ENCODE measurements at places on chromosomes 2 and 18.

DNA sequence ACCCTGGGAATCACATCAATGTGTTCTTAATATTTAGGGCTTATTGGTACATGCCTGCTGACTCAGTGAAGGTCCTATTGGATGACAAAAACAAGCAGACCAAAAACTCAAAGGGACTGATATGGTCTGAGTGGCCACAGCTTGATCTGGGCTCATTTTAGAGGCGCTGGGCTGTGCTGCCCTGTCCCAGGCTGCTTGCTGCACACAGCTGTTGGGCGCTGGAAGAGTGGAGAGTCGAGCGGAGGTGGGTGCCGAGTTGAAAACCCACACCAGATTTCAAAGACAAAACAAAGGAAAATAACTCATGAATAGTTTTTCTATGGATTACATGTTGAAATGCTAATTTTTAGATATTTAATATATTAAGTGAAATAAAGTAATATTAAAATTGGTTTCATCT lies 68.5 kb downstream of the LONRF2 start:
- no peak for DNase-seq

- DNase-seq: no peak
Measured at GRCh38 chr18:75249672-75250470, 39.3 kb downstream of the TSHZ1 start.

GRCh38 chr2:24577481-24577880 lies 86.4 kb downstream of the NCOA1 start:
- no peak for DNase-seq

DNA sequence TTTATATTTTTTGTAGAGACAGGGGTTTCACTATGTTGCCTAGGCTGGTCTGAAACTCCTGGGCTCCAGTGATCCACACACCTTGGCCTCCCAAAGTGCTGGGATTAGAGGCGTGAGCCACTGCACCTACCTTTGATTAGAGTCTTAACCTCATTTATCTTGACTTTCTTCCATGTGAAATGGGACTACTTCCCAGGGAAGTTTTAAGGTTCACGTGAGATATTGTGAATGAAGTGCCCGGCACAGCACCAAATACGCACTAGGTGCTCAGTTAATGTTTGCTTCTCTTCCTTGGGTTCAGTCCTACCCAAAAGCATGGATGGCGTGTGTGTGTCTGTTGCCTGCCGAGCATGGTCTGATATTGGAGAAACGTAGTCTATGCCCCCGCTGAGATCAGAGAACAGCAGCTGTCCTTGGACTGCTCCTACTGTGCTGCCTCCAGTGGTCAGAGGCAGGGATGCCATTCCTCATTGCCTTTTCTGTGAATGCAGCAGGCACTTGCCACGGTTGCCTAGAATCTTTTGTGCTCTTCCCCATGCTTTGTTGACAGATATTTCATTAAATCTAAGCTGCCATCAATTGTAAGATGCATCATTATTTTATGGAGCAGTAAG lies 12.3 kb upstream of the TFCP2L1 start:
- DNase-seq: no peak

- DNase-seq: no peak
Measured at GRCh38 chr18:49094979-49095632, 144.3 kb upstream of the SMAD7 start.

- peak; percentile 64 for DNase-seq
Measured at GRCh38 chr2:236512902-236513435, 56.7 kb upstream of the ACKR3 start.

DNA sequence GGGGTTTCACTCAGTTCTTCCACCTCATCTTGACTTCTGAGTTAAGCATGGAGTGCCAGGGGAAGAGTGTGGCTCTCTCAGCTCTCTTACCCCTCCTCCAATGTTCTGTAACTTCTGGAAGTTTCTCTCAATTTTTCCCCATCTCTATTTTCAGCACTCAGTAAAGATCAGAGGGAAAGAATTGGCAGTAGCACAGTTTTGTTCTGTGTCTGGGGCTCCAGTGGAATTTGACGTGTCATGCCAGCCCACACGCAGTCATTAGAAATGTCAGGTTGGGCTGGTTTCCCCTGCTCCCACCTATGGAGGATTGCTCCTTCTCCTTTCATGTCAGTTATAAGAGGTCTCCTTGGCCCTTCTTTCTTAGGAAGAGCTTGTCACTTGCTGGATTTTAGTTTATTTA lies 104.6 kb upstream of the COL3A1 start:
- DNase-seq: no peak

- no peak for DNase-seq
Measured at GRCh38 chr2:21658269-21658668, 534.5 kb downstream of the TDRD15 start.

DNA sequence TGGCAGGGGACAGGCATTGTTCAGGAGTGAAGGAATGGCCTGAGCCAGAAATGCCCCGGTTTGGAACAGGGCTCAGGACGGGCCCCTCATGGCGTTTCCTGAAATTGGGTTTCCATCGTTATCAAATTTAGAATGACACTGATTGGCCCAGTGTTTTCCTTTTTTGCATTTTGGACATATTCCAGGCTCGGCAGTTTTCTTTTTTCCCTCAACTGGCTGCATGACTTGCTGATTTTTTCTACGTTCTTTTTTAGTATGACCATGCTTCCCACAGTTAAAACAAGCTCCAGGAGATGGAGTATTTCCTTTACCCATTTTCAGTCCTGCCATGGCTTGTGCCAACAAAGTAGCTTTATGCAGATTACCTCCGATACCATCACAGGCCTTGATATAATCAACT lies 20.4 kb upstream of the LYG2 start:
- no peak for DNase-seq

- no peak for DNase-seq
Measured at GRCh38 chr2:133755480-133756300, 187.4 kb upstream of the NCKAP5 start.

- DNase-seq: no peak
Measured at GRCh38 chr2:238797537-238797936, 50.3 kb upstream of the TWIST2 start.

- DNase-seq: no peak
Measured at GRCh38 chr2:220533485-220533884, 906.1 kb downstream of the SLC4A3 start.

GRCh38 chr2:953975-954686 lies 3.5 kb downstream of the SNTG2 start:
- no peak for DNase-seq

DNA sequence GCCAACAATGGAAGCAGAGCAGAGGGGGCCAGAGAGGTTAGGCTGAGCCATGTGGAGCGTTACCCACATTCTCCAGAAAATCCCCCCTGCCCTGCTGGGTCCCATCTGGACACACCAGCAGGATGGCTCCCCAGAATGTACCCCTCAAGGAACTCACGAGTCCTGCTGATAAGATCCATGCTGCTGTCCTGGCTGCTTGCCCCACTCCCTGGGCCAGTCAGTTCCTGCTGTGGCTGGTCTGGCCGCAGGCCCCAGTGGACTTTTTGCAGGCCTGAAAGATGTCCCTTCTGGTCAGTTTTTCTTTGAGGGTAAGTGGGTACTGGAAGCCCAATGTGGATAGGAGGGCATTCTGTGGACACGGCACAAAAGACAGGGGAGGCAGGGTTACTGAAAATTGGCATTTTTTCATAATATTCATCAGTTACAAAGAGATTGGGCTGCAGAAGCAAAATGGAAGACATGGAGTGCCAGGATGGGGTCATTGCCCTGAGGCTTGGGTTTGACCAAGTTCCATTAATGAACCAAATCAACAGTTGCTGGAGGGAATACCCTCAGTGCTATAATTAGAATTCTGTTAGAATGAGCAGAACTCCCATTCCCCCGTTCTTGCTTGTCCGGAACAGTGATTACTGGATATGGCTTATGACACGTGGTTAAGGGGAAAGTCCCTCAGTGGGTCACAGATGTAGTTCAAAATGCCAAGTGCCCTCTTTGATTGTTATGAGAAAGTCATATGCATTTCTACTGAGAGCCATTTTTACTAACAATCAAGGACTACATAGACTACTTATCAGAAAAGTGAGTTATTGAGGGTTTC lies 38.7 kb downstream of the SLC4A5 start:
- DNase-seq: no peak

- DNase-seq: no peak
Measured at GRCh38 chr18:32373995-32374394, 96.7 kb downstream of the GAREM1 start.

- DNase-seq: no peak
Measured at GRCh38 chr2:43038696-43039094, 187.7 kb downstream of the ZFP36L2 start.

DNA sequence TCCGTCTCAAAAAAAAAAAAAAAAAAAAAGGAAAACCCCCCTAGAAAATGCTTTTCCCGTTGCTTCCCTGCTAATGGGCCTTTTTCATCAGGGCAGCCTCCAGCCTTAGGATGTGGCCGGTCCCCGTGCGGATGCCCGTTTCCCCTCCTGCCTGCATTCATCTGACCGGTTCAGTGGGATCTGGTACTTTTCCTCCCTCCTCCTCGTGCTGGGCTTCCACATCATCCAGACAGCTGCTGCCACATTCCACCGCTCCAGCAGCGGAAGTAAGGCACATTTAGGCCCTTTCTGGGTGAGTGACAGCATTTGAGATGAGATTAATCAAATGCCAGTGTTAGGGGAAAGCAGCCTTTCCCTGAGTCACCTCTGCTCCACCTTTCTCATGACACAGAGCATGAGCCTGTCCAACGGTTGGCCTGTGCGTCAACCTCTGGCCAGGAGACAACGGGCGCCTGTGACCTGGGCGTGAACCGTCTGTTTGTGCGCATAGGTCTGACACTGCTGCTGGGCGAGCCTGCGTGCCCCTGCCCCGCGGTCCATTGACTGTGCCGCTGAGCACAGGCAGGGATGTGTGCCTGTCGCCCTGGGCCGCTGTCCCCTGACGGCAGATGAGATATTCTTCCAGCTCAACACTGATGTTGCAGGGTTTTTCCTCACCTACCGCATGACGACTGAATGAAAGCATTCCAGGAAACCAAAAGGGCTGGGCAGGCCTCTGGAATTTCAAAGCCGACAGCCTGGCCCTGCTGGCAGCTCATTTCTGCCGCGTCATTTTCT lies 174.0 kb downstream of the TGIF1 start:
- DNase-seq: no peak

- no peak for DNase-seq
Measured at GRCh38 chr18:75109819-75110218, 99.1 kb downstream of the PTGR3 start.

DNA sequence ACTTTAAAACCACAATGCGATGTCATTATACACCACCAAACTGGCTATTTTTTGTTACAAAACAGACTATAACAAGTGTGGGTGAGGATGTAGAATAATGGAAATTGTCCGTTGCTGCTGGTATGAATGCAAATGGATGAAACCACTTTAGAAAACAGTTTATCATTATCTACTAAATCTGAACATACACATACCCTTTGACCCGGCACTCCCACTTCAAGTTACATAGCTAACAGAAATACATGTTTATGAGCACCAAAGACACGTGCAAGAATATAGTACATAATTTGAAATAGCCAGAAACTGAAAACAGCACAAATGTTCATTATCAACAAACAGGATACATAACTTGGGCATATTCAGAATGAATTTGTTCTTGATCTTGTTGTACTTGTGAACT lies 206.4 kb upstream of the CHAC2 start:
- no peak for DNase-seq

DNA sequence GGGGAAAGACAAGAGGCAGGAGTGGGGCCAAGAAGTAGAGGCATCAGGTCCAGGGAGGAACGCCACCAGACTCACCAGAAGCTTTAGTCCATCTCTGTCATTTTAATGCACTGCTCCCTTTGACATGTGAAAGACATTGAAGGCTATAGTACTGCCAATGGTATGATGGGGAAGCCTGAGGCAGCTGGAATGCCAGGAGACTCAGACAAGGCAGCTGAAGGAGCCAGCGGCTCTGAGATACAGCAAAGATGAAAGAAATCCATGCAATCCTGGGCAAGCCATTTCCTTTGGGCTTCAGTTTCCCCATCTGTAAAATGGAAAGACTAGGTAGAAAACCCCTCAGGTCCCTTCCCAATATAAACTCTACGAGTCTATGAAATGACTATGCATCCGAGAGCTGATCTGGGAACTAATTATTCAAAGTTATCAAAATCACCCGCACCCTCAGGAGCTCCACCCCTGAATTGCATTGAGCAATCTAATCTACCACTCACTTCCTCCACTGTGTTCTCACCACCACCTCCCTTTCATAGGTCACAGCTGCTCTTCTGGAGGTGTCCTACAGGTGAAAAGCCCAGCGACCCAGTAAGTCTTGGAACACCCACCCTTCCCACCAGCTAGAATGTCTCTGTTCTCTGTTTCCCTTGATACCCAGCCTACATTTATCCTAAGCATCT lies 3.1 kb downstream of the CXCR2 start:
- no peak for DNase-seq

DNA sequence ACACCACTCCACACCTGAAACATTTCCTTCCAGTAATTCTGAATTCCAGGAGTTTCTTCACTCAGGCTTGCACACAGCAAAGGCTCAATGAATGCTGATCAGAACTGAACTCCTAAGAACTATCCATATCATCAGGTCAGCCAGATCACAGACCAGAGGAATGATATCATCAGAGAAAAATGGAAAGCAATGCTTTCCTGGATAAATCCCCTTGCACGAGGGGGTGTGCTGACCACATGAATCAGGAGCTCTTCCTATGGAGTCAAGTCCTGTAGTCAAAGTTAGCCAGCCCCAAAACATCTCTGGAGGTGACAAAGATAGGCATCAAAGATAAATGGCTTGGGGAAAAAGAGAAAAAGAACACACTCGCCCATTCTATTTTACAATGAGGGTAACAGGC lies 83.8 kb upstream of the ACVR2A start:
- DNase-seq: no peak

GRCh38 chr18:76213991-76214390 lies 281.1 kb downstream of the ZNF516 start:
- no peak for DNase-seq

- DNase-seq: no peak
Measured at GRCh38 chr18:59874166-59874565, 25.6 kb upstream of the PMAIP1 start.

DNA sequence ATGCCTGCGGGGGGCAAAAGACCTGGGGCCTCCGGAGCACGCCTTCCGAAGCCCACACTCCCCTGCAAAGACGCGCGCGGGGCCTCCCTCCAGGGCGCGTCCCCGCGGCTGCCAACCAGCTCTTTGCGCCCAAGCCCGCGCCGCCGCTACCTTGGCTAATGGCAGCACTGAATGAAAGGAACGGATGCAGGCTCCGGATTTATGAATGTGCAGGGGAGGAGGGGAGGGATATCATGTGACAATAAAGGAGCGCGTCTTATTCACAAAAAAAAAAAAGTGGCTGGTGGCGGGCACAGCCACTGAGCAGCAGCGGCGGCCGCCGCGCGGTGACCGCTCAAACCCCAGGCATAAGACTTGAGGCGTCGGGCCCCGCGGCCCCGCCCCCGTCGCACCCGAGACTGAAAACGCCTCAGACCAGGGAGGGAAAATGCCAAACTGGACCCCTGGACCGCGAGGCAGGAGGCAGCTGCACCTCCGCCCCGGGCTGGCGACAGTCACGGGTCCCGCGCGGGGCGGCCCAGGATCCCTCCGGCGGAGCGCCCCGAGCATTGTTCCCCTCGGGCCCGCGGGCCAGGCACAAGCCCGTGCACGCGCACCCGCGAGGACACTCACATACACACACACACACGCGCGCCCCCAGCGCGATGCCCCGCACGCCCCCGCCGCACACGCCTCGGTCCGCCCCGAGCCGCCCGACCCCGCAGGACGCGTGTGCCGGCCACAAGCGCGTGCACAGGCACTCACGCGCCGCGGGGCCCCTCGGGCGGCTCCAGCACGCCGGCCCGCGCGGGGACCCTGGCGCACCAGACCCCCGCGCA lies 1.6 kb downstream of the SPRED2 start:
- DNase-seq: peak; percentile 76
